ENCODE measurements at places on chromosomes 3 and 15.

- DNase-seq: no peak
These were observed 23.3 kb upstream of the IREB2 start for GRCh38 chr15:78414621-78415250.

- DNase-seq: peak; percentile 52
These were observed 36.6 kb downstream of the UACA start for GRCh38 chr15:70726753-70727152.

- DNase-seq: peak; percentile 48
These were observed 154.8 kb upstream of the TTC14 start for GRCh38 chr3:180447136-180447535.

GRCh38 chr3:12875857-12876836, 34.8 kb upstream of the RPL32 start:
- peak; percentile 33 for DNase-seq

DNA sequence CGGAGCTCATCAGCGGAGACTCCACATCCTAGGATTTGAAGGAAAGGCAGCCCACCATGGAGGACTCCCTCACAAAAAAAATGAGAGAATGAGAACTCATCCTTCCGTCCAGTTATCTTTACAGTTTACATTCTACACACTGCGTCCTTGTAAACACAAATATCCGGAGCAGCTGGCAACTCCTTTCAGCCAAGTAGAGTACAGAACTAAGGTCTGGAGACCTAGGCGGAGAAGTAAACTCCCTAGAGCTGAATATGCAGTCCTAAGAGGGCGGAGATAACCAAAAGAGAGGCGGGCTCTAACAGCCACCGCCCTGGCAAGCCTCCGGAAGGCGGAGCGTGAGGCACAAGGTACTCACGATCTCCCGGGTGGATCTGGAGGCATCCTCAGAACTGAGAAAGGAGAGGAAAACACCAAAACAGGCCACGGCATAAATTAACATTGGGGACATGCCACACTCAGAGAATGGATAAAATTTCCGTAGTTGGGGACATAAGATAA, 924 bp upstream of the SIN3A start:
- peak; percentile 83 for DNase-seq

DNA sequence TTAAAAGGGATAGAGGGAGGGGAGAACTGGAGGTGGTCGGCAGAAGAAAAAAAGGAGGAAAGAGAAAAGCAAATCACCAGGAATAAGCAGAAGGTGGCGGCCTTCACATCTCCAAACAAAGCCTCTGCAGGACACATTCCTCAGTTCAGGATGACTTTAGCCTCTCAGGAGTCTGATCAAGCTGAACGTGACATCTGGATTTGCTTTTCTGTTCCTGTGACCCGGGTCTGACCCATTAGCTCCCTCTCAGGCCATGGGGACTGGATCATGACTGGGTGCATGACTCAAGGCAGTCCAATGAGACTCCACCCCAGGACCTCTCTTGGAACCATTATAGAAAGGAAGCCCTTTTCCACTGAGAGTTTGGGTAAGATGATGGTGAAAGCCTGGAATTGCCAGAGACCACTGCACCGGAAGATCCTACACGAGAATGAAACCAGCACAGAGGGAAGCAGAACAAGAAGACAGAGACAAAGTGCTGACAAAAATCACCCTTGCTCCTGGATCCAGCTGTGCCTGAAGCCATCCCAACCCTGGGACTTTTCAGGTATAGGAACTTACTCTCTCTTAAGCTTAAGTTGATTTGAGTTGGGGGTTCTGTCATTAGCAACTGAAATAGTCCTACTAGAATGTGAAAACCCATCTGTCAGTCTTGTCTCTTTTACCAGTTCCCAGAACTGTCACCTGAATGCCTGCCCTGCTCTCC, 45.4 kb upstream of the RAD18 start:
- DNase-seq: peak; percentile 34

DNA sequence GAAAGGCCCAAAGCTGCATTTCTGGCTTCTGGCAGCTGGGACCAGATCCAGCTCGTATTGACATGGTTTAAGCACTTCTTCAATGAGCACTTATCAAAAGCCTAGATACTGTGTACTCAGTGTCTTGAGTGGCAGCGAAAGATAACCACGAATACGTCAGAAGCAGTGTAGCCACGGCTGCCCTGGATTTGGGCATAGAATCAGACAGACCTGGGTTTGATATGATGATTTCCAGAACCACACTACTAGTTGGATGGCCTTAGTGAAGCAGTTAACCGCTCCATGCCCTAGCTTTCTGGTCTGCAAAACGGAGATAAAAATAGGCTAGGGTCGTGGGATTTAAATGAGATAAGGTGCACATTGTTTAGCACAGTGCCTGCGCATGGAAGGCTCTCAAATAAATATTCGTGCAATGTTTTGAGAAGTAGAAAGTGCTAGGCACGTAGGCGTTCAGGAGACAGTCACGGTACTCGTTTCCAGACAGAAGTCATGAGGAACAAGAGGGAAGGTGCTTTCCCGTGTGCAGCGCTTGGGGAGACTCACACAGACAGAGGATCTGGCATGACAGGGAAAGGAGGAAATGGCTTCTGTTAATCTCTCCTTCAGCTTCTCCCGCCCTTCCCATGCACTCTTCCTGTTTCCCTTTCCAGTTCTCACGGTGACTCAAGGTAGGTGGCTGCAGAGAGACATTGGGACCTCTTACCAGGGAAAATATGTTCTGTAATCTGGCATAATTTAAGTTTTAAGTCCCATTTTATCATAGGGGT, 70.3 kb downstream of the CCNL1 start:
- DNase-seq: no peak

GRCh38 chr3:78621061-78621716, 1146.6 kb downstream of the ROBO1 start:
- no peak for DNase-seq

- no peak for DNase-seq
These were observed 713.5 kb upstream of the LMCD1 start for GRCh38 chr3:7787871-7788828.

DNA sequence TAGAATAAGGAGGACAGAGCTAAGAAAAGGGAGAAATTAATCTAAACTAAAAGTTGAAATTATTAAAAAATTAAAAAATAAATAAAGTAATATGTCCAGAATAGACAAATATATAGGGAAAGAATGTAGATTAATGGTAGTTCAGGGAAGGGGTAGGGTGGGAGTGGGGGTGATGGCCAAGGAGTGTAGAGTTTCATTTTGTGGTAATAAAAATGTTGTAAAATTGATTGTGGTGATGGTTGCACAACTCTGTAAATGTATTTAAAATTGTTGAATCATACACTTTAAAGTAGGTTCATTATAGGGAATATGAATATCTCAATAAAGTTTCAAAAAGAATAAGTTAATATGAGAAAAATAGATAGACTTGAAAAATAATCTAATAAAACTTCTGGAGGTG, 21.0 kb upstream of the FNDC3B start:
- DNase-seq: no peak

GRCh38 chr3:152836269-152836668, 1.3 kb downstream of the P2RY1 start:
- DNase-seq: no peak

DNA sequence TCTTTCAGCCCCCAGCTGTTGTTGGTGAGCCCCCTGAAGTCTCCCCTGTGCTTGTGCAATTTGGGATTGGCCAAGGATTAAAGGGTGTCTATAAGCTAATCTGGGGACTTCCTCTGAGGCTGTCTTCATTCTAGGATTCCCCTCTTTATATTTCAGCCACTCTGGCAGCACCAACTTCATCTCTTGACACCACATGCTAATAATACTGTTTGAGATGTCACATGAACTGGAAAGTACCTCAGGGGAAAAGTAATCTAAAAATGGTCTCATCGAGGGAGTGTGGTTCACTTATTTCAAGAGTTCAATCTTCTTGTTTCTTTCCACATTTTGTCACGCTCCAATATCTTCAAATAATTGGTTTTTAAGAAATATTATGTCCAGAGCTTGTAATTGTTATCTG, 279.2 kb upstream of the TMC3 start:
- DNase-seq: no peak

DNA sequence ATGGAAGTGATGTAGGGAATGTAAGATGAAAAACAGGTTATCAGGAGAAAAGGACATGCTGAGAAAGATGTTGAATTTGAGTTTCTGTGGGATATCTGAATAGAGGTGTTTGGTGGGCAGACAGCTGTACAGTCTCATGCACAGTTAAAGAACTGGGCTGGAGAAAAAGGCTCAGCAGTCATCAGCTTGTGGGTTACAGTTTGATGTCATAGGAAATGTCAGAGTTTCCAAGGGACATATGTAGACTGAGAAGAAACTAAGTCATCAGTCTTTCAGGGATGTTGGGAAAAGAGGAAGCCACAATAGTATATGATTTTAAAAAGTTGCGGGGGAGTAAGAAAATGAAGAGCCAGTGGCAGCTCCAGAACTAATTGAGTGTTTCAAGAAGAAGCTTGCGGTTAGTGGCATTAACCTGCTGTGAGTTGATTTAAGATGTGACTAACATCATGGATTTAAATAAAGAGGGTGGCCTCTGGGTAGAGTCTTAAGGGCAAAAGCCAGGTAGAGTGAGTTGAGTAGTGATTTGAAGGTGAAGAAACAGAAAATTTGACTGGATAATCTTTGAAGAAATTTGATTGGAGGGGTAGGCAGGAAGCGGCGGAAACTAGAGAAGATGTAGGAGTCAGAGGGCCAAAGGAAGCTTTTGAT, 24.6 kb downstream of the GORASP1 start:
- DNase-seq: no peak

- DNase-seq: peak; percentile 41
These were observed 226.1 kb downstream of the ADAMTS17 start for GRCh38 chr15:100115711-100116090.

GRCh38 chr3:67401921-67402320, 252.5 kb downstream of the SUCLG2 start:
- no peak for DNase-seq

DNA sequence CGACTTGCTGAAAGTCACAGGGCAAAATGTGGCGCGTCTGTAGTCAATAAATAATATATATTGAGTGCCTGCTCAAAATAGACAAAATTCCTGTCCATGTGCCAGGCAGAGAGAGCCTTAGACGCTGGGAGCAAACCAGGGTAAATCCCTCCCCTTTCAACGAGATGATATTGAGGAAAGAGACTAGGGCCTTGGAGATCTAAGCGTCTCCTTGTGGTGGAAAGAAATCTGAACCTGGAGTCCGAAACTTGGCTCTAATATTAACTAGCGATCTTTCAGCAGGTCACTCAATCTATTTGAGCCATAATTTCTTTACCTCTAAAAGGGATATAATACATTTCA, 348 bp upstream of the DPP8 start:
- no peak for DNase-seq

- peak; percentile 19 for DNase-seq
These were observed 255.1 kb upstream of the STT3B start for GRCh38 chr3:31277582-31277981.

DNA sequence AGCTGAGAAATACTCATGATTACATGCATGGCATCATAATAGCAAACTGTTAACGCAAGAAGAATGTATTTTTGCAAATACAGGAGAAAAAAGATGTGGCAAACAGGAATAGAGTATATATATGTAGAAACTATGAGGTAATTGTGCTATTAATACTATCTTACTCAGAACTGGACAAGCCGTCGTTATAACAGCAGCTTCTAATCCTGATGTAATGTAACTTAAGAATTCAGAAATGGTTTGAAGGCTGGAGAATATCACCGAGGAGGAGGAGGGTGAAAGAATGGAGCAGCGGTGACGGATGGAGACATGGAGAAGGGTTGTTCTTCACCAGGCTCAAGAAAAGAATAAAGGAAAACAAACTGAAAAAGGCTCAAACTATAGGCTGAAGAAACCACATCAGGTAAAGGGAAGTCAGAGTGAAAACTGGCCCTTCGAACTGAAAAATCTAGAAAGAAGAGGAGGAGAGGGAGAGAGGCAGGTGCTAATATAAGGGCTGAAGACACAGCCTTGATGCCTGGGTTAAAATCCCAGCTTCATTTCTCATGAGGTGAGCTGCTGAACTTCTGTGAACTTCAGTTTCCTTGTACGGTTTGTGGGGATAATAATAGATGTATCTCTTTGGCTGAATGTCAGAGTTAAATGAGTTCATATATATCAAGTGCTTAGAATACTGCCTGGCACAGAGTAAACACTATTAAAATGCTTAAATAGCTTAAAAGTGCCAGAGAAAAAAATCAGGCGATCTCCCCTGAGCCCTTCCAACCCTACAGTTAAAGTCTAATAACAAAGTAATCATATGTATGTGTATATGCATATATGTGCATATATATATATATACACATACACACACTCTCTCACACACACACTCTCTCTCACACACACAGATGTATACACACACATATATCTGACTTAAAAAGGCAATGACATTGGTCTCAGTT, 43.9 kb downstream of the GOLIM4 start:
- DNase-seq: peak; percentile 66

GRCh38 chr3:14980689-14981088, 33.3 kb downstream of the NR2C2 start:
- DNase-seq: no peak

- peak; percentile 74 for DNase-seq
These were observed 4.4 kb upstream of the SYNM start for GRCh38 chr15:99100245-99101173.

- no peak for DNase-seq
These were observed 35.7 kb upstream of the TMOD3 start for GRCh38 chr15:51793521-51794305.

GRCh38 chr3:14413381-14414071, 11.1 kb downstream of the SLC6A6 start:
- peak; percentile 76 for DNase-seq

DNA sequence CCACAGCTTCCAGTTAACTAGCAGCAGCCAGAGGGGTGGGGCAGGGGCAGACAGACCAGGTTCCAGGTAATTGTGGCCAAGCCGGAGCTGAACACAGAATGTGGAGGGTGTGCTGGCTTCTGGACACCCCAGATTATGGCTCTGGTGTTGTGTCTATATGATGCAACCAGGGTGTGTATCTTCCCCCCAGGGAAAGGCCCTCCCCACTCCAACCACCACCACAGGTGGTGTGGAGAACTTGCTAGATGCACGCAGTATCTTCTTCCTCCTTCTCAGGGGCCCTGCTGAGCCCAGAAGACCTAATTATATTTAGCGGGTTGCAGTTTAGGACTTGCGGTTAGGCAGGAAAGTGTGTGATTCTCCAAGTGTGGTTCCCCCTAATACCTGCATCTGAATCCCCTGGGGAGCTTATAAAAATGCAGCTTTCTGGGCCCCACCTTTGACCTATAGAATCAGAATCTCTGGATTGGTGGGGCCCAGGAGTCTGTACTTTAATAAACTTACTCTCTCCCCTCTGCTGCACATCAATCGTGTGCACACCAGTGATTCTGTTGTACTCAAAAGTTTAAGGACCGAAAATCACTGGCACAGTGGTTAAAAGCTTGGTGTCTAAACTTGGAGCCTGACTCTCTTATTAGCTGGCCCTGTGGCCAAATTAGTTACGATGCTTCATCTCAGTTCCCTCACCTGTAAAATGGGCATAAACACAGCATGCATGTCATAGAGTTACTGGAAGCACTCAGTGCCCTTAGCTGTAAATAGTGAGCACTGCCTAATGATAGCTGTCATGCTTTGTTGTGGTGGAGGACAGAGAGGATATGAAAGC, 379.1 kb upstream of the PROK2 start:
- DNase-seq: no peak

GRCh38 chr3:85387913-85388505, 429.2 kb downstream of the CADM2 start:
- DNase-seq: no peak

Measured in fibroblast of skin of back (primary cell).